ENCODE measurements at places on chromosomes 3 and 15. TPM values are rescaled to one million over a fixed set of nuclear protein-coding genes. Genes with fewer than 3 reads are reported as not detected.

UCN2 gene
- total RNA-seq = 8.5 TPM

PRR20G gene
- total RNA-seq = 0.80 TPM

LRTM1 gene
- total RNA-seq = not detected

TMEM202 gene
- not detected for total RNA-seq

KCNMB3 gene
- total RNA-seq = 0.95 TPM

TYRO3 gene
- total RNA-seq = 14.4 TPM

KLHL6 gene
- total RNA-seq = not detected

UROC1 gene
- total RNA-seq = not detected

TMEM40 gene
- total RNA-seq = 0.52 TPM

TRPM1 gene
- not detected for total RNA-seq

HYAL1 gene
- total RNA-seq = 0.50 TPM

CAMK2N2 gene
- 1.7 TPM for total RNA-seq

GOLGA6L10 gene
- 0.50 TPM for total RNA-seq

XCR1 gene
- total RNA-seq = not detected

Data from A549 treated with GW870086 at 1 μM for 4 hours (cell line).